ENCODE measurements at places on chromosomes 4 and X.

GRCh38 chrX:72313707-72314641 is 8.3 kb upstream of the CITED1 start:
- no peak for DNase-seq

DNA sequence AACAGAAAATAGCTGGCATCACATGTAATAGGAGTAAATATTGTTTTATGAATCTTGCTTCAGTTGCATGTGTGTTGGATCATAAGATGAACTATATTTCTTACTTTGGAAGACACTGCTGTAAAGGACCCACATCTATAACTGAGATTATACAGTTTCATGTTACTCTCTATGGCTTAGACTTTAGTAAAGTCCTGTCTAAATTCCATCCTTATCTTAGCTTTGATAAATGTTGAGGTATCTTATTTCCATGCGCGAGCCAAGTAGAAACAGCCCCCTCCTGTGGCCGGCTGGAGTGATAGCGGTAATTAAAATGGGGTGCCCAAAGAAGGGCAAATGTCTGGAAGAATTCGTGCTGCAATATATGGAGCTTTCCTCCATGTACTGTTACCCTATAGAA is 43.0 kb downstream of the CCDC158 start:
- DNase-seq, result peak; percentile 40

DNA sequence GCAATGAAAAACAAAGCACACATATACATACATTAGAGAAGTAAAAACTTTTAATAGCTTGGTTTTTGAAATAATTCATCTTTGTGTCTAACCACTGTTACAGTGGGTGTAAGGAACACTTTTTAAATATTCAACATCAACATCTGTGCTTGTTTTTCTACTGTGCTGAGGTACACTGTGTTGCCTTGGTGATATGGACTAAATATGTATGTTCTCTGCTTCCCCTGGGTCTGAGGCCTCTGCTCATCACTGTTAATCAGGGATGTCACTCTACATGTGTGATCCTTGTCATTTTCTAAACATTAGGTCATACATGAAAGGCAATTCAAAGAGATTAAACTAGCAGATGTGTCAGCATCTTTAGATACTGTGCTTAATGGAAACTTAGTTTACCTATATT is 10.9 kb downstream of the MCTS1 start:
- no peak for DNase-seq

DNA sequence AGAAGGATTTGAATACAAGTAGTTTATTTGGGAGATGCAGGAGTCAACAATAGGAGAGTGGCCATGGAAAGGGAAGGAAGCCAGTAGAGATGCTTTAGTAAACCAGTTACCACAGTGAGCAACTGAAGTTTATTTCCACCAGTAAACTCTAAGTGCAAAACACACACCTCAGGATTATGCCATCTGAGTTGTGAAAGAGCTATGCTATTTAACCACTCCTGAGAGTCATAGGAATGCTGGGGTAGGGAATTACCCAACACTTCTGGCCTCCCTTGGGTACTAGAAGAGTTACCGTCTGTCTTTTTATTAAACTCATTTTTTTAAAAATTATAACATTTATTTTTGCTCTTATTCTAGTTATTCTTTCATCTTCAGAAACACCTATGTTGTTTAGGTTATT is 834.6 kb upstream of the AMOT start:
- no peak for DNase-seq

- DNase-seq, result no peak
These were observed 5.1 kb downstream of the VBP1 start for GRCh38 chrX:155221351-155221750.

GRCh38 chr4:45475548-45475947 is 648.3 kb downstream of the GABRG1 start:
- no peak for DNase-seq

DNA sequence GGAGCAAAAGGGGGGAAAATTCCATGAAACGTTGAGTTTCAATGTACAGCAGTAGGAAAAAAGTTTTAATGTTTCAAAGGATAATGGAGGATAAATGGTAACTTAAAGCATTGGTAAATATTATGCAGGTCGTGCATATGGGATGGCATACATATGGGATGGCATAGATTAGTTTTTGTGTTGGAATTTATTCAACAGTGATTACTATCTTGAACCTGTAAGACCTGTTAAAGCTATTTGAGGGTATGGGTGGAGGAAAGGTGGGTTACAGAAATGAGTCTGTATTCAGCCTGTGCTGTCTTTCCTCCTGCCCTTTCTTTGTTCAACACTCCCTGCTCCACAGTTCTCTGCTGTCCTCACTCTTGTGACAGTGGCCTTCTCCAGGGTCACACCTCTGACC is 54.6 kb downstream of the ARHGAP10 start:
- no peak for DNase-seq

GRCh38 chrX:28590396-28590795 is 3.1 kb downstream of the IL1RAPL1 start:
- no peak for DNase-seq

- no peak for DNase-seq
These were observed 47.5 kb downstream of the CENPE start for GRCh38 chr4:103150677-103151076.

- DNase-seq, result no peak
These were observed 4.2 kb downstream of the HDAC6 start for GRCh38 chrX:48806081-48806480.

DNA sequence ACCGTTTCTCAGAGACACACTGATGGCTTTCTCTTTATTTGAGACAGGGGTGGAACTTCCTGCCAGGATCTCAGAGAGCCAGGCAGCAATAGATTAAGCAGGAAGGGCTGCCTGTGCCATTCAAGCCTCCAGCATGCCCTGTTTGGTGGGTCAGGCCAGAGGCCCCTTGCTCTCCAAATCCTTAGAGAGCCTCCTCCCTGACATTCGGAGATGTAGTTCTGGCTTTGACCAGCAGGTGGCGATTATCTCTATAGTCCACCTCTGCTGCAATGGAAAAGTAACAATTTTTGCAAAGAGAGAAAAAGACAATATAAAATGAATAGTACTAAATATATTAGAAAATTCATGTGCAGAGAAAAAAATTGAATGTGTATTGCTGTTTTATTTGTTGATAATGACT is 93.9 kb downstream of the NXF2B start:
- DNase-seq, result peak; percentile 26

- no peak for DNase-seq
These were observed 125.5 kb downstream of the C4orf51 start for GRCh38 chr4:145805490-145805889.

- DNase-seq, result no peak
These were observed 34.2 kb upstream of the NALF2 start for GRCh38 chrX:69469975-69470374.

- peak; percentile 50 for DNase-seq
These were observed 643 bp downstream of the SRP72 start for GRCh38 chr4:56468097-56468422.

DNA sequence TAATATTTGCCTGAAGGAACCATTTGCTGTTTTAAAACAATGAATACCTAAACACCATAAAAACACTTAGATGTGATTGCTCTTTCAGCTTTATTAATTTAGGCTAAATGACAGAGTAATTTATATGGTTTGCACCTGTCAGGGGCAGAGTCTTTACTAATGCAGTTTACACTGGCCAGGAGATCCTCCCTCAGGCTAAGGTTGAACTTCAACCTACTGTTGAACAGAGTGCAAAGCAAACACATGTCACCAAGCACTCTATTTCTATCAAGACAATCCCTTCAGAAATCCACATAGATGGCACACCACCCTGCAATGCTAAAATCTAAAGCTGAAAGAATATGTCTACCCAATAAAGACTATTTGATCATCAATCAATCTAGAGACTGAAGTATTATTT is 147.3 kb downstream of the KLHL13 start:
- no peak for DNase-seq

GRCh38 chr4:8019396-8020365 is 80.0 kb upstream of the AFAP1 start:
- DNase-seq, result no peak

DNA sequence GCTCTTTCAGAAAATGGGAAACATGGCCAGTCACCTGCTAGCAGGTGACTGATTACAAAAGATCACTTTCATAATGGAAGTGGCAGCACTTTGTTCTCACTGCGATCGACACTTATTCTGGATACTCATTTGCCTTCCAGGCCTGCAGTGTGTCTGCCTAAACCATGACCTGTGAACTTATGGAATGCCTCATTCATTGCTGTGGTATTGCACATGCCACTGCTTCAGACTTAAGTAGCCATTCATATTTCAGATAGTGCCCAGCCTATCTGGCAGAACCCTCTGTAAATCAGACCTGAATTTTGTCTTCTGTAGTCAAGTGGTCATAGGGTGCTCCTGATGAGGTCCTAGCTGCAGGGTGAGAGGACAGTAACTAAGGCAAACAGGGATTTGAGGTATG is 23.3 kb upstream of the MGST2 start:
- no peak for DNase-seq

DNA sequence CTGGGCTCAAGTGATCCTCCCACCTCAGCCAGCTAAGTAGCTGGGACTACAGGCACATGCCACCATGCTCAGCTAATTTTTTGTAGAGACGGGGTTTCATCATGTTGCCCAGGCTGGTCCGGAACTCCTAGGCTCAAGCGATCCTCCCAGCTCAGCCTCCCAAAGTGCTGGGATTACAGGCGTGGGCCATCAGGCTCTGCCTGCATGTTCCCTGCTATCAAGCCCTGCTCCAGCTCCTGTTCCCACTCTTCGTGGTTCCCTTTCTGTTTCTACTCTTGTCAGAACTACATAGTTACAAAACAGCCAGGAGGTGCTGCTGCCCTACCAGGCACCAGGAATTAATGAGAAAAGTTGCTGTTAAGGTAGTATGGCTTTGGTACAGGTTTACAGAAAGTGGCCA is 8.7 kb downstream of the TIMP1 start:
- no peak for DNase-seq

DNA sequence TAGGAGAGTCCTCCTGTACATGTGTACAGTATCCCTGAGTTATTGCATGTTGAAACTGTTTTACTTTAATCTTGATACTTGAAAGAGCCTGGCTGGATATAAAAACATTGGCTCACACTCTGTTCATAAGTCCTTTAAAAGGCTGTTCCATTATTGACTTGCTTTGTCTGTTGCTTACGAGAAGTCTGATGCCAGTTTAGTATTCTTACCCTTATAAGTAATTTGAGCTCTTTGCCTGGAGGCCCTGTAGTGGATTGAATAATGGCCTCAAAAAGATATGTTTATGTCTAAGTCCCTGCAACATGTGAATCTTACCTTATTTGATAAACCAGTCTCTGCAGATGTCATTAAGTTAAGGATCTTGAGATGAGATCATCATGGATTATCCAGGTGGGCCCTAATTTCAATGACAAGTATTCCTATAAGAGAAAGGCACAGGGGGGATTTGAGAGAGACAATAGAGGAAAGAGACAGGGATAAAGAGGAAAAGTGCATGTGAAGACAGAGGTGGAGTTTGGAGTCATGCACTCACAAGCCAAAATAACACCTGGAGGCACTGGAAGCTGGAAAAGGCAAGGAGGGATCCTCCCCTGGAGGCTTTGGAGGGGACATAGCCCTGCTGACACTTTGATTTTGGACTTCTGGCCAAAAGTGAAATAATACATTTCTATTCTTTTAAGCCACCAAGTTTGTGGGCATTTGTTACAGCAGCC is 98.1 kb downstream of the IRF2 start:
- no peak for DNase-seq

DNA sequence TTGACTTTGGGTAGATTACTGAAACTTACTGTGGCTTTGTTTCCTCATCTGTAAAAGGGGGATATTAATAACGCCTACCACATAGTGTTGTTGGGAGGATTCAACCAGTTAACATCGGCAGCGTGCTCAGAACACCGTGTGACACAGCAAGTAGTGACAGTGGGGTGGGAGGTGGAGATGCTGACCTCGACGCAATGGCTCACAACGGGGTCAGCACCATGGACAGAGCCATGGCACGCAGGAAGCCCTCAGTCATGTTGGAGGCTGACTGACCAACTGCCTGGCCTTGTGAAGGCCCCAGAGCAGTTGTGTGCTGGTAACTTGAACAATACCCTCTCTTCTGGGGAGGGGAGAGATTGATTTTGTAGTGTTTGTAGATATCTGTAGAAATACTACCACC is 93.2 kb downstream of the WFS1 start:
- DNase-seq, result peak; percentile 49

- no peak for DNase-seq
These were observed 10.9 kb upstream of the WFS1 start for GRCh38 chr4:6258741-6259140.

DNA sequence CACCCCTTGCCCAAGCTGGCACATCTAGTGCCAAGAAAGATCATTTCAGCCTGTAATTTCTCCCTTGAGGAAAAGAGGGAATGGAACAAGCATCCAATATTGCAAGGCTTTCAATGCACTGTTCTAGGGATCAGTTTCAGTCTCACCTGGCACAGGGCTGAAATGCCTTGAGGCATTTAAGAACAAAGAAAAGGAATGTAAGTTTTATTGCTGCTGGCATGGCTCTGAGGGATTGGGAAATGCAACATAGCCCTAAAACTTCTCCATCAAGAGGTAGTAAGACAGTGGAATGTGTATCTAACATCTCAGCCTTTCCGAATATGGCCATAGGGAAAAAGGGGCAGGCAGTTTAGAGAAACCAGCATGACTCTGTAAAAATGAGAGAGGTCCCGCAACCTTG is 732.6 kb upstream of the LCORL start:
- DNase-seq, result no peak

DNA sequence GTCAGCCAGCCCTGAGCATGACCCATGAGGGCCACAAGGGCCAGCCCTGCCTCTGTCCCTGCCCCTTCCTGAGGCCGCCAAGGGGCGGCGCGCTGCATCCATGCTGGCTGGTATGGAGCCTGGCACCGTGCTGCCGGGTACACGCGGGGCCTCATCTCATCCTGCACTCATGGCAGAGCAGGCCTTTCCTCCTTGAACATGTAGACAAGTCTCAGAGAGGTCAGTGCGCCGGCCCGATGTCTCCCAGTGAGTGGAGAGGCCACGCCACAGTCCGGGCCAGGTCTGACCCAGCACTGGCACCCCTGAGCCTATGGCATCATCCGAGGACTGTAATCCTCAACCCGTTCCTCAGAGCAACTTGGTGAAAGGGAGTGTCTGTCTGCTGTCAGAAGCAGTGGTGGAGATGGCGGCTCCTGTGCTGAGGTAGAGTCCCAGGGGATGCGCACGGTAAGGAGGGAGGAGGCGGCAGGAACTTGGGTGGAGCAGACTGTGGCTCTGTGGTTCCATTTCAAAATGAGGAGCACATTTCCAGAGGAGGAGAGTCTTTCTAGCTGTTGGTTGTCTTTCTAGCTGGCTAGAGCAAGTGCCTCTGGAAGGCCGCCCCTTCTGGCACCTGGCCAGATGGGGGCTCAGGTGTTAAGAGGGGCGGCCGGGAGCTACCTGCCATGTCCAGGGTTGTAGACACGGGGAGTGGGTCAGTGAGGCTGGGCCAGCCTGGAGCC is 32.8 kb downstream of the TRMT44 start:
- no peak for DNase-seq
